ENCODE measurements at places on chromosomes 12 and 14.

DNA sequence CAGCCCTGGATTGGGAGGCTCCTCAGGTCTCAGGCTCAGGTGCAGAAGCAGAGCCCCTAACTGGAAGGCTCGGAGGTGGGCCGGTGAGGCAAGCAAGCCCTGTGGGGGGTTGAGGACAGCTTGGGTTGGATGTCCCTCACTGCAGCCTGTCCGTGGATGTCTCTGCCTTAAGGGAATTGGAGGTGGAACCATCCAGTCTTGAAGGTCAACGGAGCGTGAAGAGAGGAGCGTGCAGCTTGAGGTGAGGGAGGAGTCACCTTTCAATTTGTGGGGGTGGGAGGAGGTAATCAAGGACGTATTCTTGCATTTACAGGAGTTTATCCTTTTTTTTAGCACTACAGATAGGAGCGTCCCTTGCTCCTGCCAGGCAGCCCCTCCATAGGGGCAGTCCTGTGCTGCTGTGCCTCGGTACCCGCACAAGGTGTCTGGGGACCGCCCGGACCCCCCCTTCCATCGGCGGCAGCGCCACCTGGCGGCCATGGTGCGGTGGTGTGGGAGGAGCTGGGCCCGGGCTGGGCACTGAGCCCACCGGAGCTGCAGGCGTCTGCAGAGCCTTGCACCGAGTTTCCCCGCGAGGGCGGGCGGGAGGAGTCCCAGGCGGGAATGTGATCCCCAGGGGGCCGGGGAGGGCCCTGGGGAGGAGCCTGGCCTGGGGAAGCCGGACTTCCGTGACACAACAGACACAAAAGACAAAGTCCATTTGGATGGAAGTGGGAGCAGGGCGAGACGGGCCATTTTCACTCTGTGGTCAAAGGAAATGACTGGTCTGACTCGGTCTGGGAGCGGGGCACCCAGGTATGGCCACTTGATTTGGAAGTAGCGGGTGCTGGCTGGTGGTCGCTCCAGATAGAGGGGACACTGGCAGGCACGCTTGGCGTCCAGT is 864 bp downstream of the DNAJC22 start:
- peak; percentile 71 for DNase-seq

DNA sequence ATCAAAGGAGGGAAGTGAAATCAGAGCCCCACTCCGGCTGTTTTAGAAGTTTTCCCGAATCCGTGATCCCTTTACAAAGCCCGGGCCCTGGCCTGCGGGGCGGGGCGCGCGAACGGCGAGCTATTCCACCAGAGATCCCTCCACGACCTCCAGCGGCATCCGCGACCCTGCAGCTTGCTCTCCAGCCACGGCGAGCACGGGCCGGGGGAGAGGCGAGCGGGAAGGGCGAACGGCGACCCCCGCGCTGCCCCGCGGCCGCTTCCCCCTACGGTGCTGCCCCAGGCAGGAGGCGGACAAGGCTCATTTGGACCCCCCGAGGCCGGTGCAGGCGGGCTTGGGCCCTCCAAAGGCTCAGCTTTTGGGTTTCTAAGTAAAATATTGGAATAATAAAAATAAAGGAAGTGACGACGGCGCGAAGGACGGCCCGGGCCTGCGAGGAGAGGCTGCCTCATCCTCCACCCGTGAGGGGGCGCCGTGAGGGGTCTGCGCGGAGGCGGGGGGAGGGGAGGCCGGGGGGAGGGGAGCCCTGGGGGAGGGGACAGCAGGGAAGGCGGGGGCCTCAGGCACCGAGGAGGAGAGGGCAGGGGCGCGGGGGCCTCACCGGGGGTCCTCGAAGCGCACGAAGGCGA is 613 bp downstream of the SRSF9 start:
- peak; percentile 31 for DNase-seq

DNA sequence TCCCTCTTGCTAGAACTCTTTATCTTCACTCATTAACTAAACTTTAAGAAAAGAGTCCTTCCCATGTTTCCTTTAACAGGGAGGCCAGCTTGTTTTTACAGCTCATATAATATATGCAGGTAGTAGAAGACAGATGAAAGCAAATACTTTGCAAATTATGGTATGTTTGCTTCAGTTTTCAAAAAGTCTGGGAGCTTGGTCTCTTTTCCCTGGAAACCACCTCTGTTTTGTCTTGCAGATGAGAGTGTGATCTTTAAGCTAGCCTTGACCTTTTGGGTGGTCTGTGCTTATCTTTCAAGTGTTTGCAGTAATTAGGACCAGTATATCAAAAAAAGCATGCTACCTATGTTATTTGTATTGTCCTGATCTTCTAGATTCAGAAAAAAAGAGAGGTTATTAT is 62.7 kb downstream of the ERC1 start:
- no peak for DNase-seq

DNA sequence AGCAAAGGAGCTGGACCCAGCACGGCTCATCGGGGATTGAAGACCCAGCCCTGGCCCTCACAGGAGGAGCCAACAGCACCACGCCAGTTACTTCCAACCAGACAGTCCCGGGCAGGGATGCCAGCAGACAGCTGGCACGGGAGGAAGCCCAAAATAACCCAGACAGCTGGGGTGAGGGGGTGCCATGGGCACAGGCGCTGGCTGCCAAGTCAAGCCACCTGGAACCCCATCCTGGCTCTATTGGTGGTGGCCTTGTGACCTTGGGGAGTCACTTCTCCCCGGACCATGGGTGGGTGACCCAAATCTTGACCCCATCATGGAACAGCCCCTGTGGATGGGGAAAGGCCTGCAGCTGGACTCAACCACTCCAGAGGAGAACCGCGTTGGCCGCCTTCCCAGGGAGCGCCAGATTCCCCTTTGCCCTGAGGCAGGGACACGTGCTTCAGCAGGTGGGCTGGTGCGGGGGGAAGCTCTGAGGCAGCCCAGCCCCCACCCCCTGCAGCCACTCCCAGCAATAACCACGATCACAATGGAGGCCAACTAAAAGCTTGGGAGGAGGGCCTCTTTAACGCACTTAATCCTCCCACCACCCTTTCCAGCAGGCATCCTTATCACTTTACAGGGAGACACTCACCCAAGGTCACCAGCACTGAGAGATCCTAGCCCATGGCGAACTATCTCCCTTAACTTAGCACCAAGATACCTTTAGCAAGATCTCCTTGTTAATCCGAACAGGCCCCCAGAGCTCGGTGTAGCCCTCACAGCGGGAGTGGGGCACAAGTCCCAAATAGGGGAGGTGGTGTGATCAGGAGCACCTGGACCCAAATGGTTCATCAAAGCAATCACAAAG is 4.7 kb upstream of the RHOF start:
- DNase-seq = no peak

- no peak for DNase-seq
These were observed 90.4 kb downstream of the KIF21A start for GRCh38 chr12:39352471-39353017.

- no peak for DNase-seq
These were observed 9.3 kb upstream of the TMEM260 start for GRCh38 chr14:56570295-56570694.
